Substantia nigra (tissue), 51 donors: ENCODE measurements at places on chromosomes 3 and 15.

DNA sequence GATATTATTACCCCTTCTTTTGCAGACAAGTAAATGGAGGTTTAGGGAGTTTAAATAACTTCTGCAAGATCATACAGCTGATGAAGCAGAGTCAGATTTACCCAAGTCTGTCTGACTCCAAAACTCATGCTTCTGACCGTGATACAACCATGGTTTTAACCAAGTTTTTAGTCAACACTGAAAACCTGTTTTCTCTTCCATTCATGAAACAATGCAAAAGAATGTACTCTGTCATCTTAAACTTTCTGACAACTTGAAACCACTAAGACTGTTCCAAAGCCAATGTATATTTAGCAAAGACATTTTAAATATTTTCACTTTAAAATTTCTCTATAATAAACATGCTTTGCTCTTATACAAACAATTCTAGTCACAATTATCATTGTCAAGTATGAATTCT lies 77.0 kb upstream of the RBMS3 start:
- DNase-seq: no peak

GRCh38 chr15:93583552-93583951 lies 494.5 kb upstream of the RGMA start:
- no peak for DNase-seq

GRCh38 chr3:81998139-81998755 lies 236.8 kb upstream of the GBE1 start:
- no peak for DNase-seq

DNA sequence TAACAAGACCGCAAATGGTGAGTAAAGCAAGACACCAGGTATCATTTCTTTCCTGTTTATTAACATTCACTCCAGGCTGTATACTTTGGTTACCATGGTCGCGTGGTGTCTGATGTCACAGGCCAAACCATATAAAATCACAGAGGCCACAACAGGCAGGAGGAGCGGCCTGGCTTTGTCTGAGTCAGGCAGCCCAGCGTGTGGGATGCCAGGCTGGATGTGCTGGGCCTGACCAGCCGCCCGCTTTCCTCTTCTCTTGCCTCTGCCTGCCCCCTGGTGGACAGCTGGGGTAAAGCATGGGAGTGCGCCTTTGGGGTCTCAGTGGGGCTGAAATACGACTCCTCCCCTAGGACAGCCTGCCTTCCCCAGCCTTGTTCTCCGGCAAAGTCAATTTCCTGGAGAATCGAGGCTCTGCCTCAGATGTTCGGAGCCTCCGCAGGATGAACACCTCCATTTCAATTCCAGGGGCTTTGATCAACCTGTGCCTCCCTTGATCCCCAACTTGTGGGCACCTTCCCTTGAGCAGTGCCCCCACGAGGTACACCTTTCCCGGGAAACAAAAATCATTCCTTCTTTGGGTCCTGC lies 78.2 kb downstream of the CCNL1 start:
- DNase-seq: no peak

- no peak for DNase-seq
Measured at GRCh38 chr15:43776718-43777266, at the start of gene ELL3. Gene ELL3 (minus strand): TSS chr15:43776966. CDS start chr15:43776901, 65 bp downstream.

DNA sequence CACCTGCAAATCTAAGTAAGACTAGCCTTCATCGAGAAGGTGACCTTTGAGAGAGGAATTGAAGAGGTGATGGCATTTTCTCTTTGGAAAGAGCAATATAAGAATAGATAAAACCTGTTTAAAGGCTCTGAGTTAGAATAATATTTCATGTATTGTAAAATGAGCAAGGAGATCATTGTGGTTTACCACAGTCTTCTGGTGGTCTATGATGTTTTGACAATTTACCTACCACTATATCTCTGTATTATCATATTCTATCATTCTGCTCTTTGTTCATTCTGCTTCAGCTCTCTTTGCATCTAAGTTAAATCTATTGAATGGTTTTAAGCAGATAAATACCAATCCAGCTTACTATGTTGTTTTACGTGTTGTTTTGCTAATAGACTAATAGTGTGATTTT lies 982.3 kb downstream of the SI start:
- no peak for DNase-seq

DNA sequence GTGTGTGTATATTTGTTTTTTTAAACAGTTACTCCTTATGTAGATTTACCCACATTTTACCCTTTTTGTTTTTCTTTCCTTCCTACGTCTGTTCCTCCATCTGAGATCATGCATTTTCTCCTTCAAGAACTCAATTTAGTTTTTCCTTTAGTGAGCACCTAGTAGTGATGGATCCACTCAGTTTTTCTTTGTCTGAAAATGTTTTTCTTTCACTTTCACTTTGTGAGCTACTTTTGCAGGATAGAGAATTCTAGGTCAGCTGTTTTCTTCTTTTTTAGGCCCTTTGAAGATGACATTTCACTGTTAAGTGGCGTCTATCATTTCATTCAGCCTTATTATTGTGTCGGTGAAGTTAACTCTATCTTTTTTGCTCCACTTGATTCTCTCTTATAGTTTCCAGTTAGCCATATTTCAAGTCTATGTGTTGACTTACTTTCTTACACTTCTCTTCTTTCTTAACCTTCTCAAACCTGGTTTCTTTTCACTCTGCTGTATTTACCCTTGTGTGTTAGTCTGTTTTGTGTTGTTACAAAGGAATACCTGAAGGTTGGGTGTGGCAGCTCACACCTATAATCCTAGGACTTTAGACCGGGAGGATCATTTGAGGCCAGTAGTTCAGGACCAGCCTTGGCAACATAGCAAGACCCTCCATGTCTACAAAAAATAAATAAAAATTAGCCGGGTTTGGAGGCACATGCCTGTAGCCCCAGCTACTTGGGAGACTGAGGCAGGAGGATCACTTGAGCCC lies 55.8 kb downstream of the PRKCI start:
- DNase-seq: no peak

DNA sequence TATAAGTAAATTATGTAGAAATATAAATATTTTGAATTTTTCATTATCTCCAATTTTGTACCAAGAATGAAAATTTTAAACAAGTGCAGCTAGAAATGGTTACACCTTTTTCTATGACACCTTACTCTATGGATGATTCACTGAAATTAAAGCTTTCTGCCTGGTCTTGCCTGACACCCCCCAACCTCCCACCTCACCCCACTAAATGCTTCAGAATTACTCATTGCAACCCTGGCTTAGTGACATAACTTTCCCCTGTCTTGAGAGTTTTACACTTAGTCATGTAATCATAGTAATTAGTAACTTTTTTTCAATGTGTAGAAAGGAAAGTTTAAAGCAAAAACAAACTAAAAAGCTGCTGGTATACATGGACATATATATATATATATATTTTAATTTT lies 42.0 kb upstream of the MEIS2 start:
- DNase-seq: no peak

- DNase-seq: no peak
Measured at GRCh38 chr3:136838641-136839555, 20.0 kb downstream of the SLC35G2 start.

DNA sequence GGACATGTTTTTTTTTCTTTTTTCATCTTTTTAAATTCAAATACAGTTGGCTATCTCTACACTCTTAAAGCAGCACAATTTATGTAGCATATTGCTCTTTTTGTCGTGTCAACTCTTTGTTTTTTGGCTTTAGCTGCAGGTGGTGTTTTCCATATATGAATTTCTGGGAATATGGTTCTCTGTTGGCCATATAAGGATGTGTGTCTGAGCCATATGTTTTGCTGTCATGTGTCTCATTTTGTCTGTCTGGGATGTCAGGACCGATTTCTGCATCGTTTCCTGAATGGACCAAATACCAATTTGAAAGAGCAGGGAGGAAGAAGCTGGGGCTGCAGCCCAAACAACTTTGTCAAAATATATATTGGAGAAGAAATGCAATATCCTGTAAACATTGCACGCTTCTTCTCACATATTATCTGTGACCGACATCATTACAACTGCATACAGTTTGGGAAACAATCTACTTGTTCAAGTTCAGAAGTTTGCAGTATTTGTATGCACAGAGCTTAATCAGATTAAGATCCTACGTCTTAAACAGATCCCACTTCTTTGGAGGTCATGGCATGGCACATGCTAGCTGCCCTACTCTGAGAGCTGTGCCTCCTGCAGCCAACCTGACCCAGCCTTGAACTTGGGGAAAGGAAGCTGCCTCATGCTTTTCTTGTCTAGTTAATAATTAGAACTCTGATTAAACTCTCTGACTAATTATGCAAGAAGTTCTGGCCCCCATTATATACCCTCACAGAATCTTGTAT lies 4.0 kb upstream of the SATB1 start:
- DNase-seq: no peak

DNA sequence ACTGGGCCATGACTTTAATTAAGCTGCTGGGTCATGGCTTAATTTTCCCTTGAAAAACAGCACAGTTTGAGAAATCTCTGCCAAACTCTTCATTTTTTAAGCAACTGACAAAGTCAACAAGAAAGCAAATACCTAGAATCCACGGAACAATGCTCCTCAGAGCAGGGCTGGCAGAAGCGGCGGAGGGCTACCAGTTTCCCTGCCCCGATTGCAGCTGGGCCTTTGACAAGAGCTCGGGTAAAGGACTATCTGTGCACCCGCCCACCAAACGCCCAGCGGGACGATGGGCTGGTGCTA lies 1.2 kb downstream of the GOLIM4 start:
- DNase-seq: no peak

DNA sequence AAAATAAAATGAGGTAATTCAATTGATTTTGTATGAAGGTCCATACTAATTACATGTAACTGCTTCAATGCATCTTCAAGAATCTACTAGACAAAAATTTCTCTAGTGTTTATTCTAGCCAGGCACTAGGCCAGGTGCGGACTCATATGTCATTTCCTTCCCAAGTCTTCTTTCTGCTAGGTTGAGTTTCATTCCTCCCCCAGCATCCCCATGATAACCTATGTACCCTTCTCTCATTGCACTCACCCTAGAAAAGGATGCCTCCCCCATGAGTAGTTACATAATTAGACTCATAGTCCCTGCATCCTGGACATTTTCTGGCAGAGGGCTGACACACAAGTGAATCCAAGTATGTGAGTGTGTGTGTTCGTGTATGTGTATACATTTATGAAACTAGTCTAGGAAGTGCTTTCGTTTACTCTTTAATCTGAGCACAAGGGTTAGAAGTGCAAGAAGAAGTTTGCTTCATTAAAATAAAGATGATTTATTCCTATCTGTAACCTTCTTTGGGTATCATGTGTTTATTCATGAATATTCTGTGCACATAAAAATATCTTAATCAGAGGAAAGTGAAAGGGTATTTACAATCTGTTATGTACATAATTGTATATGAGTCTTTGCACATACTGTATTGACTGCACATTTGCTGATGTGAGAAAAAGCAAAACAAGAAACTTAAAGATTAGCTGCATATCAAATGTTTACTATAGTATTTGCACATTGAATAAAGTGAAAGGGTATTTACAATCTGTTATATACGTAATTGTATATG lies 585.6 kb upstream of the ZNF717 start:
- DNase-seq: no peak

GRCh38 chr3:181278468-181279238 lies 289.1 kb upstream of the DNAJC19 start:
- no peak for DNase-seq

- no peak for DNase-seq
Measured at GRCh38 chr3:172104471-172105072, 65.2 kb downstream of the FNDC3B start.

DNA sequence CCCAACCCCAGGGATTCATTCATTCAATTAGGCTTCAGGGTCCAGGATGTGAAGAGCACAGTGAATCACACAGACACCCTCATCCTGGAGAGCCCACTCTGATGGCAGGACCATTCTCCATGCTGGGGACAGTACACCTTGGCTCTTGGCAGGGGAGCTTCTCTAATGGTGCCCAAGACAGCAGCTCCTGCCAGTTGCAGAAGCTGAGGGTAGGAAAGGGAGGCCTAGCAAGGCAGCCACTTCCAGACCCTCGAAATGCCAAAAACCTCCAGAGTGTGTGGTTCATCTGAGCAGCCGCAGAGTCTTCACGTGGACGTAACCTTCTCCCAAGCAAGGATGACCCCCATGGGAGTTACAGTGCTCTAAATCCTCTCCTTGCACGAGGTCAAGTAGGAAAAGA lies 186.2 kb downstream of the XXYLT1 start:
- DNase-seq: no peak

DNA sequence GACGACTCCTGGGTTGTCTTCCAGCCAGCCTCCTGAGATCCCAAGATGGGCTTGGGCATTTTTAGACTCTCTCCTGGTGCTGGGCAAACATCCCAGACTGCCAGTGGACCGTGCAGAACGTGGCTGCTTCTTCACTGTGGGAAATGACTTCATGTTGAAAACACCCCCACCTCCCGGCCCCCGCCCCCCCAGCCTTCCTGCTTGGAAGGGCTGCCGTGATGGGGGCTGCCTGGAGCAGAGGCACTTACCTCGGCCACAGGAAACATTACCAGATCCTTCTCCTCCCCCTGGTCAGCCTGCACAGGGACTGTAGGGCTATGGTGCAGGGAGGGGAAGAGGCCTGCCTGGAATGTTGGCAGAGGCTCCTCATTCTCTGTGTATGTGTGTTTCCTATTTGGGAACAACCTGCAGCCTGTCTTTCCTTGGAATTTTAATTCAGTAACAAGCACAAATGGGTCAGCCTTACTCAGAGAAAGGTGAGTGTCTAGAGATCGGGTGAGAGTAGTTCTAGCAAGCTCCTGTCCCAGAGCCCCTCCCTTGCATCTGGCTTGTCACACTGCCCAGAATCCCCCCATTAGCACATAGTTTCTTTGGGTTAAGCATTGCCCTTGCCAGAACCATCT lies 90.8 kb downstream of the ANP32A start:
- DNase-seq: no peak

GRCh38 chr3:122101646-122102045 lies 46.5 kb downstream of the CD86 start:
- no peak for DNase-seq

- DNase-seq: no peak
Measured at GRCh38 chr3:115982629-115983028, 359.3 kb downstream of the GAP43 start.

- no peak for DNase-seq
Measured at GRCh38 chr15:70702584-70702983, 60.8 kb downstream of the UACA start.

DNA sequence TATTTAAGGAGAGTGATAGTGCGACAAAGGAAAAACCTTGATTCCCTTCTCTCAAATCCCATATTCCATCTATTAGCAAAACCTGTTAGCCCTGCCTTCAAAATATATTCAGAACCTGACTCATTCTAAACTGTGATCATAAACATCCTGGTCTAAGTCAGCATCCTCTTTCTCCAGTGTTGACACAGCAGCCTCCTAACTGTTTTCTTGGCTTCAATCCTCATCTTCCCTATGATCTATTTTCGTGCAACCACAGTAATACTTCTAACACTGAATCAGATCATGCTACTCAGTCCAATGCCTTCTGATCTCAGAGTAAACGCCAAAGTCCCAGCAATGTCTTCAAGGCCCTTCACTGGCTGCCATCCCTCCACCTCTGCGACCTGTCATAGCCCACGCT lies 785.1 kb downstream of the EDEM1 start:
- DNase-seq: no peak

DNA sequence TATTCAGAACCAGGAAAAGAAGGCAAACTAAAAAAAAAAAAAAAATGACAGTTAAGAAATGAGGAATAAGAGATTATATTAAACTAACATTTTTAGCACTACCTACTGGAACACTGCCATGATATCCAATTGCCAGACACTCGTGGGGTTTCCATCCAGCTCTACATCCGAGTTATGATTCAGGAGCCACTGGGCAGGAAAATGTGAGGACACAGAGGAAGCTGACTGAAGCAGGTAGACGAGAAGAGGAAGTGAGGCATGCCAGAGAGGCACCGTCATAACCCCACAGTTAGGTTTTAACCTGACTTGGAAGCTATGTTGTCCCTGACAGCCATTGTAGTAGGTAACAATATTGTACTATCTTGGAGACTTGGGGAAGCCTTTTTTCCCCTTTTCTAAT lies 495.0 kb downstream of the NLGN1 start:
- no peak for DNase-seq

GRCh38 chr15:72809329-72809728 lies 25.8 kb upstream of the ADPGK start:
- no peak for DNase-seq
